ENCODE measurements at places on chromosomes 2 and 18. TPM values are rescaled to one million over a fixed set of nuclear protein-coding genes. Genes with fewer than 3 reads are reported as not detected.

The GPR39 gene
- total RNA-seq = 4.0 TPM

The CNTNAP5 gene
- 0.30 TPM for total RNA-seq

The ZNF892 gene
- 5.9 TPM for total RNA-seq

The KCNK3 gene
- 2.3 TPM for total RNA-seq

The AMER3 gene
- not detected for total RNA-seq

The SAG gene
- not detected for total RNA-seq

The FOXI3 gene
- total RNA-seq = 0.60 TPM

The REEP1 gene
- 1.1 TPM for total RNA-seq

The ALK gene
- total RNA-seq = 0.16 TPM

The LRRC30 gene
- not detected for total RNA-seq

The RNF125 gene
- 1.9 TPM for total RNA-seq

The NDUFS1 gene
- total RNA-seq = 100 TPM

The ARHGAP15 gene
- not detected for total RNA-seq
